ENCODE measurements at places on chromosomes 13 and 19. TPM values are rescaled to one million over a fixed set of nuclear protein-coding genes. Genes with fewer than 3 reads are reported as not detected.
A peak's percentile ranks its signal among the peaks of the same experiment; 100 is the strongest.

The BRCA2 gene
- total RNA-seq, result 25.2 TPM

The BCL3 gene
- 28.8 TPM for total RNA-seq

The PLK5 gene
- total RNA-seq, result not detected

The CATSPERD gene
- not detected for total RNA-seq

The PLVAP gene
- total RNA-seq, result not detected

The SPRY2 gene
- total RNA-seq, result 0.47 TPM

The PRR20B gene
- not detected for total RNA-seq

The PSG11 gene
- not detected for total RNA-seq

The LYPD5 gene
- 1.9 TPM for total RNA-seq

The ZNF433 gene
- total RNA-seq, result 1.5 TPM

The KIR3DL1 gene
- 0.23 TPM for total RNA-seq

The ACP5 gene
- 32.0 TPM for total RNA-seq

The MYO9B gene
- 275 TPM for total RNA-seq

The THSD8 gene
- 10.8 TPM for total RNA-seq

The ZNF471 gene
- 1.5 TPM for total RNA-seq

DNA sequence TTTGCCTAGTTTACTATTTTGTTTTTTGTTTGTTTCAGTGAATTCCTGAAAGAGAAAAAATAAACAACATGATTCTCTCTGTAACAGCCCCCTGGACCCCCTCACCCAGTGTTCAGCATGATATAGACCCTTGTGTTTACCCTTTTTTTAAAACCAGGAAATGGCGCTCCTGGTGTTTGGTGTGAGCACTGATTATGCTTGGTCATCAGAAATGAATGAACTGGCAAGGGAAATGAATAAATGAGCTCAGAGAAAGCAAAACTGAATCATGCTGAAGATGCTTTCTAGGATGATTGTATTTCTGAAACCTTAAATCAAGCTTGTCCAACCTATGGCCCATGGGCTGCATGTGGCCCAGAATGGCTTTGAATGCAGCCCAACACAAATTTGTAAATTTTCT lies 22.1 kb downstream of the WASF3 start:
- DNase-seq, result no peak
- H3K4me3 ChIP-seq, result no peak overlapping the region
- peaks cover 9% of the 10 kb centered on the region for H3K27me3 ChIP-seq
- no peak overlapping the region for H3K27ac ChIP-seq
- no peaks in the 10 kb centered on the region for H3K4me1 ChIP-seq

- H3K36me3 ChIP-seq, result no peaks in the 10 kb centered on the region
- no peak overlapping the region for H3K27ac ChIP-seq
- H3K4me1 ChIP-seq, result no peaks in the 10 kb centered on the region
- DNase-seq, result no peak
Observed at GRCh38 chr13:44664308-44664707, 88.2 kb upstream of the TSC22D1 start.

DNA sequence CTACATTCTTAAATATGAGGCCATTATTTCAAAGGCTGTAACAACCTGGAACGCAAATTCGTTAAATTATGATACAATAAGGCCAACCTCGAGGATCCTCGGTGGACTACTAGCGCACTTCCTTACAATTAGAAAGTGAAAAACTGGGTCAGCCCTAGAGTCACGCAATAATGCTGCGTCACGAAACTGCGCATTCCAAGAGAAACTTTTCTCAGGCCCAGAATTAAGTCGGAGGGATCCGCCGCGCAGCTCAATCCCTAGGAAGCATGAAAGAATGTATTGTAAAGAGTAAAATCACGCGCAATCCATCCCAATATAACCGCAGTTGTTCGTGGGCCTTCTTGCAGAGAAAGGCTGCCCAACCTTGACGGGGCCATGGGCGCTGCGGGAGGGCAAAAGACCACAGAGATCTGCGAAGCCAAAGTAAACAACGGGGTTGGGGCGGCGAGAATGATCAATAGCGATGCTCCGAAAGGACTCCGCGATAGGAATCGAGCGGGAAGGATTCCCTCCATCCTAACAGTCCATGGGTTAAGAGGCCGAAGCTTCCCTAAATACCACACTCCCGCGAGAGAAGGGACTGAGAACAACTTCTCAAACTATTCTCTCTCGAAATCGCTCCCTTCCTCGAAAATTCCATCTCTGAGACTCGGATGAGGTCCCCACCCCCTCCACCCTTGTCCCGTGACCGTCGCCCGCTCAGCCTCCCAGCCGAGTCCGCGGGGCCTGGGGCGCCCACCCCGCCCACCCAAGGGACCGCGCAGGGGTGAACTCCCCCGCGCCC lies 564 bp downstream of the SPART start:
- H3K4me1 ChIP-seq, result peaks cover 20% of the 10 kb centered on the region
- H3K4me3 ChIP-seq, result peak overlapping the region; percentile 91
- H3K36me3 ChIP-seq, result peaks cover 3% of the 10 kb centered on the region
- DNase-seq, result peak; percentile 56
- H3K27ac ChIP-seq, result peak overlapping the region; percentile 92

- peaks cover 22% of the 10 kb centered on the region for H3K4me1 ChIP-seq
Observed at GRCh38 chr19:35774274-35775045, 904 bp upstream of the ARHGAP33 start.

DNA sequence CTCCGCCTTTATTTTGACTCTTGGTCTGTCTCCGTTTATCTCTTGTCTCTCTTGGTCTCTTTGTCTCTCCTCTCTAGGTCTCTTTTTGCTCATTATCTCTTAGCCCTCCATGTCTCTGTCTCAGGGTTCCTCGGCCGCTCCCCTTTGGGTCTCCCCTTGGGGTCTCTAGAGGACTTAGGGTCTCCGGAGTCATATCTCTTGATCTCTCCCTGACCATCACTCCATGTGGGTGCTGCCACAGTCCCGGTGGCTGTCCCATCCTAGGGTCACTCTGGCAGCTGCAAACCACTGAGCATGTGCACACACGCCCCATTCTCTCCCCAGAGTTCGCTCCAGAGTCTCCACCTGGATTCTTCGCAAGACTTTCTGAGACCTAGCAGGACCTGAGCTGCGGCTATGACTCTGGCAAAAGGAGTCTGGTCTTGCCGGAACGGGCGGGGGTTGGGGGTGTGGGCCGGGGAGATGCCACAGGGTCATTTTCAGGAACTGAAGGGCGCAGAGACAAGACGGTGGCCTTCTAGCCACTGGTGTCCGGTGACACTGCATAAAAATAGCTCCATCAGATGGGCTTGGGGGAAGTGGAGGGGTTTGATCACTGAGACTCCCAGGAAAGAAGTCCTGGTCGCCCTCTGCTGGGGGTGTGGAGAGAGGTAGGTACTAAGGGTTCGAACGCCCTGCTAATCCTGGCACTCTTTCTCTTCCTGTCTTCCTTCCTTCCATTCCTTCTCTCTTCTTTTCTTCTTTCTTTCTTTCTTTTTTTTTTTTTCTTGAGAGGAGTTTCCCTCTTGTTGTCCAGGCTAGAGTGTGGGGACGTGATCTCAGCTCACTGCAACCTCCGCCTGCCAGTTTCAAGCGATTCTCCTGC lies 1.2 kb upstream of the KCNA7 start:
- peaks cover 2% of the 10 kb centered on the region for H3K36me3 ChIP-seq
- H3K4me3 ChIP-seq, result peak overlapping the region; percentile 45
- peaks cover 6% of the 10 kb centered on the region for H3K4me1 ChIP-seq
- H3K27ac ChIP-seq, result peak overlapping the region; percentile 1

GRCh38 chr19:4241824-4242430 lies 5.0 kb upstream of the YJU2 start:
- no peak for DNase-seq
- no peak overlapping the region for H3K4me3 ChIP-seq
- H3K27ac ChIP-seq, result no peak overlapping the region
- H3K36me3 ChIP-seq, result no peaks in the 10 kb centered on the region

DNA sequence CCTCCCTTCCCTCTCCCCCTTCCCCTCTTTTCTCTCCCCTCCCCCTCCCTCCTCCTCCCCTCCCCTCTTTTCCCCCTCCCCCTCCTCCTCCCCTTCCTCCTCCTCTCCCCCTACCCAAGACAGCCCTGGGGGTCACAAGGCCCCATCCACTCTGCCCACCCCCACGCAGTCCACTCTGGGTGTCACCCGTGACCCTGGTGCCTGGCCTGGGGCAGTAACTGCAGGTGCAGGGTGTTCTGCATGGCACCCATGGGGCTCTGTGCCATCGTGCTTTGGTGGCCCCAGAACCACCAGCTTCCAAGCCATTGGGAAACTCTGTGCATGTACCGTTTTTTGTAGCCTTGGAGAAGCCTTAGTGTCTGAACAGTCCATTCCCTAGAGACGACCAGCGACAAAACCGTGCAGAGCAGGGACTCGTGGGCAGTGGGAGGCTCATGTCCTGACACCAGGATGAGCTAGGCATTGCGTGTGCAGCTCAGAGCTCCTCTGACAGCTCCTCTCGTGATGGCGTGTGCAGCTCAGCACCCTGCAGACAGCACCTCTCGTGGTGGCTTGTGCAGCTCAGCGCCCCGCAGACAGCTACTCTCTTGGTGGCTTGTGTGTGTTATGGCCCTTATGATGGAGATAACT lies 43.7 kb upstream of the F7 start:
- no peak overlapping the region for H3K27ac ChIP-seq
- no peaks in the 10 kb centered on the region for H3K27me3 ChIP-seq
- H3K4me1 ChIP-seq, result no peaks in the 10 kb centered on the region
- H3K36me3 ChIP-seq, result no peaks in the 10 kb centered on the region
- H3K4me3 ChIP-seq, result no peak overlapping the region
- DNase-seq, result no peak

GRCh38 chr19:13521066-13521465 lies 14.8 kb upstream of the CACNA1A start:
- no peak for DNase-seq
- H3K4me3 ChIP-seq, result no peak overlapping the region
- H3K27ac ChIP-seq, result no peak overlapping the region
- H3K4me1 ChIP-seq, result no peaks in the 10 kb centered on the region
- no peaks in the 10 kb centered on the region for H3K36me3 ChIP-seq

DNA sequence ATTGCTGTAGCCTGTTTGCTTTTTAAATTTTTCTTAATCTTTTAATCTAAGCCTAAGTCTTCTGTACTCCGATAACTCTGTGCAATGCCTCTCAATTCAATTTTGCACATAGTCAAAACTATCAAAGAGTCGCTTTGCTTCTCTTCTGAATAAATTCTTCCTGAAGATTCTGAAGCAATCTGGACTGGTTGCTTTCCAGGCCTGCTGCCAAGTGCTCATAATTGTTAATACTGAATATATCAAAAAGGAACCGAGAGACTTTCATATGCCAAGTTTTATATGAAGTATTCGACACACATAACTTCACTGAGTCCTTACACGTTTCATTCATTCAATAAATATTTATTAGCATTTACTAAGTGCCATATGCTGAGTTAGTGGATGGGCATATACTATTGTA lies 91.3 kb downstream of the EDNRB start:
- DNase-seq, result no peak
- peaks cover 5% of the 10 kb centered on the region for H3K27me3 ChIP-seq
- H3K36me3 ChIP-seq, result no peaks in the 10 kb centered on the region
- H3K4me1 ChIP-seq, result no peaks in the 10 kb centered on the region
- H3K4me3 ChIP-seq, result no peak overlapping the region
- no peak overlapping the region for H3K27ac ChIP-seq

DNA sequence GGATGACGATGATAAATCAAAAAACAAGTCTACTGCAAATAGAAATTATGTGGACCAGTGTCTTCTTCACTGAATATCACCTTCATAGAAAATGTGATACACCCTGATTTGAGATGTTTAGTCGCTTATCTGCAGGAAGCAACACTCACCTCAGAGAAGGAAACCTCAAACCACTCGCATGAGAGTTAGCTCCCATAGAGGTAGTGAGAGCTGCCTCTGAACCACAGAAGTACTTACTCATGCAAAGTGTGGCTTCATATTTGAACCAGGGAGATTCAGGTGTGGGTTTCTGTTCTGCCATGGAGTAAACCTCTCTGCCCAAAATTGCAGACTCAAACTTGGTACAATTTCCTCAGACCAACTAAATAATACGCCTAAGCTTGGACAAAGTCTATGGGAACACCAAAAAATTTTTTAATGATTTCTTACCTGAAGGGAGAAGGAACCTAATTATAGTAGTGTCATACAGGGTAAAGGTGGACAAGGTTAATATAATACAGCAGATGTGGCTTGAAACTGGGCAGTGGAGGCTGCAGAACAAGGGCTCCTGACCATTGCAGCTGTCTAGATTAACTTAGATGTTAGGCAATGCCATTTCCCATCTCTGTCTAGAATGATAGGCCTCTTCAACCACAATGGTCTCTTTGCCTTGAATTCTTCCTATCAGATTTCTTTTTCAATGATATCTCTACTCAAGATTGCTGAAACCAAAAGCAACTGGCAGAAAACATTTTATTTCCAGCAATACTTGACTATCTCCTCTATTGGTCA lies 29.6 kb upstream of the RCBTB2 start:
- peaks cover 34% of the 10 kb centered on the region for H3K36me3 ChIP-seq
- H3K4me1 ChIP-seq, result peaks cover 53% of the 10 kb centered on the region
- H3K4me3 ChIP-seq, result peak overlapping the region; percentile 79
- H3K27me3 ChIP-seq, result peaks cover 49% of the 10 kb centered on the region
- peak overlapping the region; percentile 74 for H3K27ac ChIP-seq
- DNase-seq, result no peak

DNA sequence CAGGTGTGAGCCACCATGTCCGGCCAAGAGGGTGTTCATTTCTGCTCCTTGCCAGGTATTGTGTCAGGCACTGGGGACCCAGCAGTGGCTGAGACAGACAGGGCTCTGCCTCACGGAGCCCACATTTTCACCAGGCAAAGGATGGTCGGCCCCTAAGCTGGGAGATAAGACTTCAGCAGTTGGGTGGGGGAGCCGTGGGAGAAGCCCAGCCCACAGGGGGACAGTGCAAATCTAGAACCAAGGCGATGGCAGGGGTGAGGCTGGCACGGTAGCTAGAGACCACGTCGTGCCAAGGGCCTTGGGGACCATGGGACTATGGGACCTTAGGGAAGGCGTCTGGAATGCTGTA lies 8.3 kb downstream of the LSR start:
- peaks cover 12% of the 10 kb centered on the region for H3K4me1 ChIP-seq
- peaks cover 11% of the 10 kb centered on the region for H3K36me3 ChIP-seq
- H3K4me3 ChIP-seq, result no peak overlapping the region
- no peak overlapping the region for H3K27ac ChIP-seq
- H3K27me3 ChIP-seq, result no peaks in the 10 kb centered on the region

- H3K4me3 ChIP-seq, result no peak overlapping the region
- H3K36me3 ChIP-seq, result no peaks in the 10 kb centered on the region
- H3K27me3 ChIP-seq, result no peaks in the 10 kb centered on the region
- no peak for DNase-seq
Observed at GRCh38 chr13:80552851-80553440, 212.0 kb upstream of the SPRY2 start.

- H3K36me3 ChIP-seq, result peaks cover 39% of the 10 kb centered on the region
- DNase-seq, result no peak
- no peaks in the 10 kb centered on the region for H3K27me3 ChIP-seq
Observed at GRCh38 chr19:47145639-47146486, 15.2 kb downstream of the SAE1 start.

GRCh38 chr13:79450110-79450509 lies 30.8 kb upstream of the NDFIP2 start:
- no peak overlapping the region for H3K27ac ChIP-seq
- peaks cover 2% of the 10 kb centered on the region for H3K36me3 ChIP-seq
- peaks cover 7% of the 10 kb centered on the region for H3K27me3 ChIP-seq
- H3K4me3 ChIP-seq, result no peak overlapping the region
- no peak for DNase-seq
- H3K4me1 ChIP-seq, result peaks cover 45% of the 10 kb centered on the region

- H3K4me3 ChIP-seq, result no peak overlapping the region
- DNase-seq, result no peak
- no peak overlapping the region for H3K27ac ChIP-seq
- H3K27me3 ChIP-seq, result peaks cover 9% of the 10 kb centered on the region
Observed at GRCh38 chr13:91467236-91467635, 68.8 kb downstream of the GPC5 start.

GRCh38 chr19:8423817-8424223 lies 10.7 kb downstream of the MARCHF2 start:
- no peaks in the 10 kb centered on the region for H3K4me1 ChIP-seq
- peaks cover 3% of the 10 kb centered on the region for H3K36me3 ChIP-seq
- no peak overlapping the region for H3K4me3 ChIP-seq
- DNase-seq, result no peak

Data from activated naive CD8-positive, alpha-beta T cell treated with anti-CD3 and anti-CD28 coated beads, Interleukin-2, amount 10 ng/mL, durations not matched to agents 7 days and 5 days (primary cell).